ENCODE measurements at places on chromosomes 6 and 20.

GRCh38 chr20:41861772-41862422 is 243.7 kb upstream of the CHD6 start:
- DNase-seq: no peak

DNA sequence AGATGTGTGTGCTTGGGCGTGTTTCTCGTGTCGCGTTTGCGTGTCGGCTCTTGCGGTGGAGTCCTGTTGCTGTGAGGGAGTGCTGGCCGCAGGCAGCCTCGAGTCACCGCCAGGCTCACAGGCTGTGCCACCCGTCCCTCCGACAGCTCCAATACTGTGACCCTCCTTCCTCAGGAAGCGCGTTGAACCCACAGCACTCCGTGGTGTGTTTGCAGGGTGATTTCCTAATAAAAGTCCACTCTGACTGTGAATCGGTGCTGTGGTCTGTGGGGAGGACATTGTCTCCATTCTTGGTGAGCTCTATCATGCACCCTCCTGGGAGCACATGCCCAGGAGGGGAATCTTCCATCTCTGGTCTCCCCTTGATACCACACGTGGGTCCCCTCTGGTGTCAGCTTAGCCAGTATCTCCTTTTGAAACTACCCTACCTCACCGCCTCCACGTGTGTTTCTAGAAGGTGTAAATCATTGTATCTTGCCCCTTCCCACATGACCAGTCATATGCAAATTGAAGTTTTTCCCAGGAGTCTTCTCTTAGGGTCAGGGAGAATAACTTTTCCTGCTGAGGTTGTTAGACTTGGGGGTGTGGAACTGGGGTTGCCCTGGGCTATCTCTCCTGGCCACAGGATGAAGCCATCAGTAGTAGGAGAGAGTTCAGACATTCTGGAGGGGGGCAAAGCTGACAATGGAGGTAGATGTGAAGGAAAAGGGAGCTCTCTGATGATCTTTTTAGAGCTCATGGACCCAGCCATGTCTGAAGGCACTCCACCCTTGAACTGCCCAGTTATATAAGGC is 13.3 kb upstream of the PCMTD2 start:
- no peak for DNase-seq

DNA sequence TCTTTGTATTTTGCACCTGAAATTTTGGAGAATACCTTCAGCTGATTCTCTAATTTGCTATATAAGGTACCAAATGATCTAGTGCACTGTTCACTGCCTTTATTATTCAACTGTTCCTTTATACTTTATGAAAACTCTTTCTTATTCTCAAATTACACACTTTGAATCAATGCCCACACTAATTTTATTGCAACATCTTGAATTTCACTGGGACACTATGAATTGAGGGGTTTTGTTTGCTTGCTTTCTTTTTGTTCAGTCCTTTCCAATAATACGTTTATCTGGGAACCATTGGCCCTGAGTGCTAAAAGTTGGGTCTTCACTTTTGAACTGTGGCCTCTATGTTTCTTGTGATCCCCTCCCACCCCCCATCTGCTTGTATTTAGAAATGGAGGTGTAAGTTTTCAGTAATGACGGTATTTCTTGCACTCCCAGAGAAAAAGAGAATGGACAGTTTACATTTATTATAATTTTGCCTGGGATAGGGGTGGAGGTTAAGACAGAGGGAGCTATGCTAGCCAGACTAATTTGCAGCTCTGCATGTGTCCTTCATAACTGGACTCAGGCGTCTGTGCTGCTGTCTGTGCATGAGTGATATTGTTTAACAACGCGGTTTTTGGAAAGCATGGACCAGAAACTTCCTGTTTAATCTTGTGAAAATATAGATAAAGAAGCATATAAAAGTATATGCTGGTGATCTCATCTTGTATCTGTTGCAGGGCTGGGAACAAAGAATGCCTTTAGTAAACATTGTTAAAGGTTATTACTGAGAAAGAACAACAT is 98.1 kb downstream of the DNAH8 start:
- no peak for DNase-seq

GRCh38 chr20:10786678-10787077 is 112.9 kb upstream of the JAG1 start:
- DNase-seq: no peak

DNA sequence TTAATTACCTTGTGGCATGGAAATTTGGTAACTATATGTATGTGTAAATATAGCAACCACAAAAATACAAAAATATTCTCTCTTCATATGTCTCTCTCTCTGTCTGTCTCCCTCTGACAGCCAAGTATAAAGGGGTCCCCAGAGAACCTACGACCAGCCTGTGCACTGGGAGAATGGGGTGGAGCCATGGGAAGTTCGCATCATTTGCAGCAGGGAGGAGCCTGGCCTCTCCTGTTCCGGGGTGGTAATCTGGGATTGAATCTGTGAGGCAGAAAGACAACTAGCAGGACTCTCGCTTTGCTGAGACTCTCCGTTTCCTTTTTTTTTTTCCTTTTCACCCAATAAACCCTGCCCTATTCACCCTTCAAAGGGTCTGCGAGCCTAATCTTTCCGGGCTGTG is 1109.1 kb downstream of the HACE1 start:
- no peak for DNase-seq

GRCh38 chr20:13852306-13852705 is 67.5 kb downstream of the NDUFAF5 start:
- DNase-seq: no peak

DNA sequence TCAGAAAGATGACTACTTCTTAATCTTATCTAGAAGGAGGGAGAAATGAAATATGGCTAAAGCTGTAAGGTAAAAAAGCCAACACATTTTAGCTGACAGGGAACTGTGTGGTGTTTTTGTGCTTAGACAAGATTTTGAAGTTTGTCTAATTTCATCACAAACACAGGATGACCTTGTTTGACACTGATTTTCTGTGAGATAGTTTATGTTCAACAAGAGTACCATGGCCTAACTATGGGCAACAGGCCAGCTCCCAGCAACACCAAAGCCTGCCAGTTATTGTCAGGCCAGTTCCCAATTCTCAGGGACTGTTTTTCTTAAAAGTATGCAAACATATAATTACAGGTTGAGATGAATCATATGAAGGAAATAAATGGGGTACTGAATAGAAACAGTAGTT is 5.5 kb upstream of the ABCF1 start:
- no peak for DNase-seq

DNA sequence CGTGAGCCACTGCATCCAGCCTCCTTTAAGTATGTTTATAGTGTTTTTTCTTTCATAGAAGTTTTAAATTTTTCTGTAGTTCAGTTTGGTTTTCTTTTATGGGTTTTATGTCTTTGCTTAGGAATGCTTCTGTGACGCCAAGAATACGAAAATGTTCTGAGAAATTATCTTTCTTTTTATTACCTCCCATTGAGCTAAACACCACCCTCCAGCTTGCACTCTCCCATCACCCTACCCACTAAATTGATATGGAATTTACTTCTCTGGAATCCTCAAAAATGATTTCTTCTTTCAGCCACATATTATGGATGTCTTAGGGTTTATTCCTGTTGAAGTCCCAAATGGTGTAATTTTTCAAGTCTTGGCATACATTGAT is 38.1 kb downstream of the JARID2 start:
- no peak for DNase-seq

DNA sequence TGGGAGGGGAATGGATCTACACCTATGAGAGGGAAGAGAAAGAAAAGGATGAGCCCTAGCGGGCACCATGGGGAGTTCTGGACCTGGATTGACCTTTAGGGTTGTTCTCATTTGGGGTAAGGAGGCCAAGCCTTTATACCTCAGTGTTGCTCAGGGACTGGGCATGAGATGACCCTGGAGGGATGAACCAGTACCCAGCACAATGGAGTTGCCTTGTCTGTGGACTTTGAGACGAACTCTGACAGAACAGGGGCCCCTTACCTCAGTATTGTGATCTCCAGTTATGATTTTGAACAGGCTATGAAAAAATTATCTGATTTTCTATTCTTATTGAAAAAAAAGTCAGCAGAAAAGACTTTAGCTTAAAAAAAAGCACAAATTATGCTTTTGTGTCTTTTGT is 88.6 kb downstream of the FOXA2 start:
- DNase-seq: no peak

DNA sequence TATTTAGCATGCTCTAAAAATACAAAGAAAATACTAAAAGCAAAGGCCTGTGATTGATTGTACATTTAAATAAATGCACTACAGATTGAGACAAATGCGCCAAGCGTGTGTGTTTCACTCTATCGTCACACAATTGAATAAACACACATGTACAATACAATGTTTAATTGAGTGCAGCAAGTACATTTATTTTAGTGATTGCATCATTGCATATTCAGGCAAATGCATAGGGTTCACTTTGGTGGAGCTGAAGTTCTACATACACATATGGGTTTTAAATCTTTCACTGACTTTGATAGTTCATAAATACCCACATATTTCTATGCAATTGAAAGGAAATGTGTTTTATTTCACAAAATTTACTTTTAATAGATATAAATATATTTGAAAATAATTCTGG is 750.6 kb upstream of the MMS22L start:
- DNase-seq: no peak

GRCh38 chr6:4641461-4641860 is 134.7 kb upstream of the CDYL start:
- DNase-seq: no peak

DNA sequence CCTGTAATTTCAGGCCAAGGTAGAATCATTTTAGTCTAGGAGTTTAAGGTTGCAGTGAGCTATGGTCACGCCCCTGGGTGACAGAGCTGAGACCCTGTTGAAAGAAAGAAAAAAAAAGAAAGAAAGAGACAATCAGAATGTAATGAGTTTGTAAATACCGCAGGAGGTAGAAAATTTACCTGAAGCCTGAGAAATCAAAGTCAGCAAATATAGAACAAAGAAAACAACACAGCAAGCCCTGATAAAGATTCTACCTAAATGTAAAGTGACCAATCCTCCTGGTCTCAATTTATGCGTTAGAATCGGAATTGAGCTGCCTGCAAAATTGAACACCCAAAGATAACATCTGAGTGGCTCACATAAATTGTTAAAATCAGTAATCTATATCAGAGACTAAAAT is 146.5 kb upstream of the ZNF184 start:
- no peak for DNase-seq

DNA sequence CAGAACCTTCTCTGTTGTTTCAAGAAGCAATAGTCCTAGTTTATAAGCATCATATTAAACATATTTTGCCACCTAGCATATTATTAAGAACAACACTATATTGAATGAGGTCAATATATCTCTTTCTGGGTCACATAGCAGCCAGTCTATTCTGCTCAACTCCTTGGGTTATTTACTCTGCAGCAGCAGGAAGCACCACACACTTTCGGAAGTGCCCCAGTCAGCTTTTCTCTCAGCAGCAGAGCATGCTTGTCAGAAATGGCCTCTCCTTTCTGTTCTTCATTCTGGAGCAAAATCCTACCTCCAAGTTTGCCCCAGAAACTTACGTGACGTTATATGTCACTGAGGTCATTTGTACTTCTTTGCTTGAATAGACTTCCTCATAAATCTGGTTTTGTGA is 22.7 kb downstream of the CFAP206 start:
- no peak for DNase-seq

GRCh38 chr6:31576897-31577578 is 1.7 kb downstream of the TNF start:
- no peak for DNase-seq

DNA sequence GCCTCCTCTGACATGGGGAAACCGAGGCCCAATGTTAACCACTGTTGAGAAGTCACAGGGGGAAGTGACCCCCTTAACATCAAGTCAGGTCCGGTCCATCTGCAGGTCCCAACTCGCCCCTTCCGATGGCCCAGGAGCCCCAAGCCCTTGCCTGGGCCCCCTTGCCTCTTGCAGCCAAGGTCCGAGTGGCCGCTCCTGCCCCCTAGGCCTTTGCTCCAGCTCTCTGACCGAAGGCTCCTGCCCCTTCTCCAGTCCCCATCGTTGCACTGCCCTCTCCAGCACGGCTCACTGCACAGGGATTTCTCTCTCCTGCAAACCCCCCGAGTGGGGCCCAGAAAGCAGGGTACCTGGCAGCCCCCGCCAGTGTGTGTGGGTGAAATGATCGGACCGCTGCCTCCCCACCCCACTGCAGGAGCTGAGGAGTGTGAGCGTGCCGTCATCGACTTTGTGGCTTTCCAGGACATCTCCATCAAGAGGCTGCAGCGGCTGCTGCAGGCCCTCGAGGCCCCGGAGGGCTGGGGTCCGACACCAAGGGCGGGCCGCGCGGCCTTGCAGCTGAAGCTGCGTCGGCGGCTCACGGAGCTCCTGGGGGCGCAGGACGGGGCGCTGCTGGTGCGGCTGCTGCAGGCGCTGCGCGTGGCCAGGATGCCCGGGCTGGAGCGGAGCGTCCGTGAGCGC is 1.6 kb downstream of the TNFRSF6B start:
- DNase-seq: no peak

- no peak for DNase-seq
Measured at GRCh38 chr6:19032591-19033295, 645.6 kb downstream of the RNF144B start.

DNA sequence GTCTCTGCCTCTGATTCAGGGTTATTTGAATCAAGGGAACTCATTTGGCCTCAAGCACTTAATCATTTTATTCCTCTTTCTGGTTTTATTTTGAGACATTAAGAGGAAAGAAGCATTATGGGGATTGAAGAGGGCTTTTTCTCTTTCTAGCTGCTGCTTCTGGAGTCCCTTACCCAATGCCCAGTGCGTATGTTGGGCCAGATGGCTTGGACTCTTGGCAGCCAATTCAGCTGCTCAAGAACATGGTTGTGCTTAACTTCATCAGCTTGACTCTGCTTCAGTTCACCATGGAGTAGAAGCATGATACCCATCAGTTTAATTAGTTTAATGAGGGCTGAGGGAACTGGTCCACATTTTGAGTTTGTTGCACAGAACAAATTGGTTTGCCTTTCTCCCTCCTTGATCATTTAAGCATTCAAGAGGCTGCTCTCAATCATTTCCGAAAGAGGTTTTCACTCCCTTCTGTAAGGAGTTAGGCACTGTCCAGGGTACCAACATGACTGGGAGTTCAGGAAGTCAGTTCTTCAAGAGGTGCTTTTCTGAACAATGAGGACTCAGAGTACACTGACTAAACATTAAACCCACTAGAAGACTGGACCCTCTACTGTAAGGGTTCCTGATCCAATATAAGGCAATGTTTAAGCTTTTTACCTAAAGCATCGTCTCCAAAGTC is 14.6 kb downstream of the PDYN start:
- DNase-seq: no peak

DNA sequence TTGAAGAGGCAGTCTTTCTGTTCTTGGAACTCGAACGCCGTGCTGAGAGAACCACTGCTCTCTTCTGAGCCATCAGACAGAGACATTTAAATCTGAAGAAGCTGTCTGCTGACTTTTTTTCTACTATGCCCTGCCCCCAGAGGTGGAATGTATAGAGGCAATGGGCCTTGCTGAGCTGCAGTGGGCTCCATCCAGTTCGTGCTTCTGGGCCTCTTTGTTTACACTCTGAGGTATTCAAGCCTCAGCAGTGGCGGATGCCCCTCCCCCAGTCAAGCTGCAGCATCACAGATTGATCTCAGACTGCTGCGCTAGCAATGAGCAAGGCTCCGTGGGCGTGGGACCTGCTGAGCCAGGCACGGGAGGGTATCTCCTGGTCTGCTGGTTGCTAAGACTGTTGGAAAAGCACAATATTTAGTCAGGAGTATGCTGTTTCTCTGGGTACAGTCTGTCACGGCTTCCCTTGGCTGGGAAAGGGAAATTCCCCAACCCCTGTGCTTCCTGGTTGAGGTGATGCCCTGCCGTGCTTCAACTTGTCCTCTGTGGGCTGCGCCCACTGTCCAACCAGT is 526.8 kb downstream of the CD109 start:
- no peak for DNase-seq
